ENCODE measurements at places on chromosomes 1 and 21. TPM values are rescaled to one million over a fixed set of nuclear protein-coding genes. Genes with fewer than 3 reads are reported as not detected.

DNA sequence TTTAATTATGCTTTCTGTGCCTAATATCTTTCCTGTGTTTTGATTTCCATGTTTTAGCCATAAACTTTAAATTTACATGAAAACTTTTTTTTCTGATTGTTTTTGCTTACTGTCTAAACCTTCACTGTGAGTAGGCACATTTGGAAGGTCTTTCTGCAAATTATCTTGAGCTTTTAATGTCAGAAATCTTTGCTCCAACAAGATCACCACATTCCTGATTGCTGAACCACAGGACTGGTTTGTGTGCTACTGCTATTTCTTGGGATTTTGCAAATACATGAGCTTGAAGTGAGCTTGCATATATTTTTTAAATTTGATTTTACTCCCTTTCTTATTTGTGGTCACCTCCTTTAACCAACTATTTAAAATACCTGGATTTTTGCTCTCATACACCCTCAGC lies 61.3 kb downstream of the PTBP2 start:
- DNase-seq, result no peak

GRCh38 chr1:54490361-54491248 lies 57.4 kb upstream of the ACOT11 start:
- DNase-seq, result no peak

DNA sequence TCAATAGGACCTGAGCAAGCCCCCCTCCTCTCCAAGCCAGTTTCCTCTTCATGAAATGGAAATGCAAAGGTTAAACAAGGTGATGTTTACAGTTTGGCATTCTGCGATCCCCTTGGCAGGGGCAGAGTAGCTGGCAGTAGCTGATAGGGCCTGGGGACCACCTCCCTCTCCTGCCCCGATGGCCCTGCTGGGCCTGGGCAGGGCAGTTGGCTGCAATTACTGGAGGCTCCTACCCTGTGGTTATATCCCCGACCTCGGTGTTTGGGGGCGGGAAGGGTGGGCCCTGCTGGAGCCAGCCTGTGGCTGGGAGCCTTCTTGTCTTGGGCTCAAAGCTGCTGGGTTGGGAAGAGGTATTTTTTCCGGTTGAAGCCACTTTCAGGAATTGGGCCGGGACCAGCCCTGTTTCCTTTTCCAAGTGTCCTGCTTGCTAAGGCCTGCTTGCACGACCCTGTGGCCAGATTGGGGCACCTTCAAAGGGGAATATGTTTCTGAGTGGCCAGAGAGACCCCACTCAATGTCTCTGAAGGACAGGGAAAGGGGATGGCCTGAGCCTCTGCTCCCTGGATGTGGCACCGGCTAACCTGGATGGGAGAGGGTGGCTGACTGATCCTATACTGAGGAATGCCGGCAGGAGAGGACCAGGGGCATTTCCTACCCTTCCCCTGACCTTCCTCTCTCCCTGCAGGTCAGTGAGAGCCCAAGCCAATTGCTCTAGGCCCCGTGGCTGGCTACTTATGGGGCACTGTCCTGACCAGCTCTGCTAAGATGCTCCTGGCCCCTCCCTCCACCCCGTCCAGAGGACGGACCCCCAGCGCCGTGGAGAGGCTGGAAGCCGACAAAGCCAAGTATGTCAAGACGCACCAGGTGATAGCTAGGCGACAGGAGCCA lies 1.9 kb downstream of the FAM110D start:
- DNase-seq, result no peak

OR2L3 gene
- polyA plus RNA-seq, result not detected

HSPB7 gene
- polyA plus RNA-seq, result not detected
